Activated CD4-positive, CD25-positive, alpha-beta regulatory T cell treated with anti-CD3 and anti-CD28 coated beads, Interleukin-2, amount 50 U/mL, for 24 hours (primary cell): ENCODE measurements at places on chromosomes 13 and 19.

GRCh38 chr13:103164251-103164650 is 98.0 kb upstream of the SLC10A2 start:
- no peak for ATAC-seq

GRCh38 chr13:30753030-30753616 is 17.8 kb downstream of the ALOX5AP start:
- ATAC-seq, result no peak

DNA sequence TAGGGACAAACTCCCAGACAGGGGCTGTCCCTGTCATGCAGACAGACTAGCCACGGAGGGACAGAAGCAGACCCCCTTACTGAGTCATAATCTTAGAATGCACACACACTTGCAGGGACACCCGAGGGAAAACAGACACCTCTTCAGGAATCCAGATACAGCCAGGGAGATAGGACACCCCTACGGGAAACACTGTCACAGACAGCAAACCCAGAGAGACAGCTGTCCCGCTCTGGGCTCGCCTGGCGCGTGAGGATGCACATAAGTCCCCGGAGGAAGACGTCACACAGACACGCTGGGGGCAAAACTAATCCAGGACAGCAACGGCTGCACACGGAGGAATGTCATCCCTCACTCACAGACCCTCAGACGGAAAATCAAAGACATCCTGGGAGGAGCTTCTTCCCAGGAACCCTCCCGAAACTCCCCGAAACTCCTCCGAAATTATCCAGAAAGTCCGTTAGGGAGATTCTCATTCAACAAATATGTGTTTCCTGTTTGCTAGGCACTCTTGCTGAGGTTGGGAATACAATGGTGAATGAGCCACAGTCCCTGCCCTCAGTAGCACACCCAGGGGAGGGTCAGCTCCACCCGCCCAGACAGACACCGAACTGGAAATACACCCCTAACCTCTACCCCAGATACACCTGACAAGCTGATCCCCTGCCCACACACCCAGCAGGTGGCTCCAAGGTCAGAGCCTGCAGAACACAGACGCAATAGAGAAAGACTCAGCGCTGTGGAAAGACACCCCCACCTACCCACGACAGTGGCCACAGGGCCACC is 15.2 kb upstream of the TOMM40 start:
- ATAC-seq, result no peak

DNA sequence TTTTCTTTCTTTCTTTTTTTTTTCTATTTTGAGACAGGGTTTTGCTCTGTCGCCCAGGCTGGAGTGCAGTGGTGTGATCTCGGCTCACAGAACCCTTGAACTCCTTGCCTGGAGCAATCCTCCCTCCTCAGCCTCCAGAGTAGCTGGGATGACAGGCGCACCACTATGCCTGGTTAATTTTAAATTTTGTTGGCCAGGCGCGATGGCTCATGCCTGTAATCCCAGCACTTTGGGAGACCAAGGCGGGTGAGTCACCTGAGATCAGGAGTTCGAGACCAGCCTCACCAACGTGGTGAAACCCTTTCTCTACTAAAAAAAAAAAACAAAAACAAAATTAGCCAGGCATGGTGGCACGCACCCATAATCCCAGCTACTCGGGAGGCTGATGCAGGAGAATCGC is 8.7 kb upstream of the SBNO2 start:
- no peak for ATAC-seq

- no peak for ATAC-seq
Measured at GRCh38 chr19:5950741-5951140, 27.2 kb downstream of the RANBP3 start.

- peak; percentile 22 for ATAC-seq
Measured at GRCh38 chr19:9917321-9917720, 19.0 kb downstream of the OLFM2 start.

- peak; percentile 57 for ATAC-seq
Measured at GRCh38 chr19:34254698-34255432, 511 bp downstream of the GARRE1 start.

DNA sequence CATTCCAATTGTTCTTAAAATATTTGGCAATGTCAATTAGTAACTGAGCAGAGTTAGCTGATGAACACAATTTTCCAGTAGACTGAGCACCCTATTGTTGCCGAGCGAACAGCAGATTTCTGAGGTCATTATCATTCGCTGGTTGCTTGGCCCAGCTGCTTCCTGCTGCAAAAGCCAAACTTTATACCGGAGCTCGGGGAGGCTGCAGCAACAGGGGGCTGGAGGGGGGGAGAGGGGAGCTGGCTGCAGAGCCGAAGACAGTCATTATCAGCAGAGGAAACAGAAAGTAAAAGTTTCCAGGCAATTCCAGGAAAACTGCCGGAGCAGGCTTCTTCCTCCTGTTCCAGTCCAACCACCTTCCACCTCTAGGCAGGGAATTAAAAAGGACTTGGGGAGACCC is 77.9 kb downstream of the ZNF536 start:
- no peak for ATAC-seq

- ATAC-seq, result peak; percentile 80
Measured at GRCh38 chr19:3665681-3666544, 34.4 kb downstream of the PIP5K1C start.

DNA sequence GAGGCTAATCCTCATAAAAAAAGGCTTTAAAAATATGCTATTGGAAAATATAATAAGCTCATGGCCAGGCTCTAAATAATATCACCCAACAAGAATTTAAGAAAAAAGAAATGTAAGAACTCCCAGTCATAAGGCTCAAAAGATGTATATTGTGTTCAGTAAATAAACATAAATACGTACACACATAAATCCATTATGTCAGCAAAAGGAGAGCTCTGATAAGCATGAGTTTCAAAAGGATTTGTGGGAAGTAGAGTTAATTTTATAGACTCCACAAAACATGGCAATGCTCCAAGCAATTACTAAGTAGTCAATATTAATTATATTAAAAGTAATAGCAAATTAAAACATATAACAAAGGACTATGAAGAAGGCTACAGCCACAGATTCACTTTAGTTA is 37.3 kb upstream of the TRPC4 start:
- no peak for ATAC-seq

- no peak for ATAC-seq
Measured at GRCh38 chr13:110913322-110914080, 1.4 kb downstream of the ANKRD10 start.

- ATAC-seq, result peak; percentile 74
Measured at GRCh38 chr13:98910501-98910951, 67.3 kb downstream of the DOCK9 start.

- ATAC-seq, result no peak
Measured at GRCh38 chr13:43356567-43356966, 333.2 kb downstream of the DNAJC15 start.

- no peak for ATAC-seq
Measured at GRCh38 chr19:48458016-48458415, 2.6 kb downstream of the KCNJ14 start.

GRCh38 chr19:17160908-17161307 is 54.2 kb upstream of the USE1 start:
- ATAC-seq, result no peak

DNA sequence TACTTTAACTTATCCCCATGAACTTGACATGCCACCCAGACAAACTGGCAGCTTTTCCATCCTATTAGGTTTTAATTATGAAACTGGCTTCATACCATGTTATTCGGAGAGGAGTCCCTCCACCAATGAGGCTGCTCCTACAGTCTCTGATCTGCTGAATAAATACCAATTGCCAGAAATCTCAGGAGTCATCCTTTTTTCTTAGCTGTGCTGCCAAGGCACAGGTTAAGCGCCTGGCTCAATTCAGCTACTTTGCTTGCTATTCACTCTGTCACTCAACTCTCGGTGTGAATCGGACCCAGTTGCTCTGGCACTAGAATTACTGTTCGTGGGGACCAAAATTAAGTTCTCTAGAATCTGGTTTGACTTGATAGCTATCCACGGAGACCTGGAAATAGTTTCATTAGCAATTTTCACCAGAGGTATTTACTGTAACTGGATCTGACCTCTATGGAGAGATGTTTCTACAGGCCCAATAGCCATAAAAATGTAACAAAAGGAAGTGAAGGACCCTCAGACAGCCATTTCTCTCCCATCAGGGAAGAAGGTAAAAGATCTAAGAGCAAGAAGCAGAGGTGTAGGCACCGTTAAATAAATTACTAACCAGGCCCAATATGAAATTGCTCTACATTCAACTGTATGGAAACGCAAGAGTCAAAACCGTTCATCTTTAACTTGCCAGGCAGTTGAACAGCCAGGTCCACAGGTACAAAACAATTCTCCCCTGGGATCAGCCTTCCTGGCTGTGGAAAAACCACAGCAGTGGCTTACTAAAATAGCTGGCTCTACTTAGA is 5.4 kb downstream of the ZC3H4 start:
- no peak for ATAC-seq

- no peak for ATAC-seq
Measured at GRCh38 chr13:31895691-31896090, 135.9 kb upstream of the FRY start.

GRCh38 chr19:726993-727956 is 18.5 kb downstream of the PALM start:
- no peak for ATAC-seq

- no peak for ATAC-seq
Measured at GRCh38 chr19:47417746-47418691, 1.3 kb downstream of the MEIS3 start.

DNA sequence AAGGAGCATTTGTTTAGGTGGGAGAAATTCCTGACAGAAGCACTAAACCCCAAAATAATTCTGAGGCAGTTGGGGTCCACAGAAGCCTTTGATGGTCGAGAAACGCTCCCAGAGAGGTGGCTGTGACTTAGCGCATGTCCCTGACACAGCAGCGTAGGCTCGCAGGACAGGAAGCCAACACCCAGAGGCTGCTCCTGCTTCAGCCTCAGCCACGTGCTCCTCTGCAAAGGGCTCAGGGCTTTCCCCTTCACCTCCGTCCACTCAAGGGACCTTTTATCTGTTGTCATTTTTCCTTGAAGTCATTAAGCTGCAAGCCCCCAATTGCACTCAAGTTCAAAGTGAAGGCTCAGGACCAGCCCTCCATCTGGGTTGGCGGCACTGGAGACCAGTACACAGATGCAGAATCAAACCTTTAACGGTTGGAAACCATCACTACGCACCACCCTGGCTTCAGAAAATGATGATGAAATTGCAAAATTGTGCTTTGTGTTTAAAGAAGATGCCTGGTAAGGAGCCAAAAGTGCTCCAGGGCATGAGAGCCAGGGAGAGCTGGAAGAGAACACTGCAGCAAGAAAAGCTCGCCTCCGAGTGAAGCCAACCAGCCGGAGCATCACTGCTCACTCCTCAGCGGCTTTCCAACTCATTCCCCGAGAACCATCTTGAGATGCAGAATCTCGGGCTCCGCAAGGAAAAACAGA is 219.6 kb downstream of the RAP2A start:
- no peak for ATAC-seq

DNA sequence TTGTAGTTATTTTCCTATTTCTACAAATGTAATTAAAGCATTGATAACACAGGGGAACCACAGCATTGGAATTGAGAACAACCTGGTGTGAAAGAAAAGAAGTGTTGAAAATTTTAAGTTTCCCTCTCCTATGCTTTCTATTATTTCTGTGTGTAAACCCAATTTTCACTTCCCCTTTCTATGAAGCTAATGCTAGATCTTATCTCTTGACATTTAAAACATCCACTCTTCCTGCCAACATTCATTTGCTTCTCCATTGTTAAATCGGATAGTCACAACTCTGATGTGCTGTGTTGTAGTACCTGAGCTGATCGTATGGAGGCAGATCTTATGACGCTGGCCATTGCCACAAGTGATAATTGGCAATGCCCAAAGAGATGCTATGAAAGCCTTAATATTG is 203.0 kb downstream of the ITGBL1 start:
- ATAC-seq, result no peak

DNA sequence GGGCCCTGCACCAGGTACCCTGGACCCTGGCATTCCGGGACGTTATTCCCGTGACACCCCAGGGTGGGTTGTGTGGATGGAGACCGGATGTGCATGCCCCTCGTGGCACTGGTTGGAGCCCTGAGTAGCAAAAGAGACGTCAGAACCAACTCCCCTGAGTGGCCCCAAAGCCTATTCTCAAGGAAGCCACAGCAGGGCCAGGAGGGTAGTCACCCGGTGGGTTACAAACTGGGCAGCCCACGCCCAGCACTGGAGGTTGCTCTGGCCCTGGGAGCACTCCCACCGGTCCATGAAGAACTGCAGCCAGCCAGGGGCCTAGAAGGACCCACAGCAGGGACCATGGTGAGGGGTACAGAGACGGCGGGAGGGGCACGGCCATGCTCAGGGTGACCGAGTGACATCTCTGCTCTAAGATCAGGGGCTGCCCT is 7.5 kb downstream of the KLF16 start:
- ATAC-seq, result peak; percentile 30

- no peak for ATAC-seq
Measured at GRCh38 chr13:113882267-113882630, 18.4 kb upstream of the GAS6 start.

DNA sequence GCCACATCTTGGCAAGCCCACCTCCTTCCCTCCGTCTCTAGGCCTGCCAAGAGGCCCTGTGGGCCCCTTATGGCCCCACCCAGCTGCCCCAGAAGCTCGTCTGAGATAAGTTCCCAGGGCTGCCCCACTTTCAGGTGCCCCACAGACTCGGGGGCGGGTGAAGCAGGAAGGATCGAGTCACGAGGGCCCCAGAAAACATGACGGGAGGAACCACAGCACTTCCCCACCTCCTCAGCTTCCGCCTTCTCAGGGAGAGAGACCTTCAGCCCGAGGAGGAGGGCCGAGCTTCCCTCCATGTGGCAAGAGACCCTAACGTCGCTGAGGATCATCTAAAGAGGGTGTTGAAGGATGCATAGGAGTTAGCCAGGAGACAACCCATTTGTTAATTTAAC is 4.5 kb upstream of the IL12RB1 start:
- ATAC-seq, result peak; percentile 74

- ATAC-seq, result no peak
Measured at GRCh38 chr13:110305949-110306339, 1.0 kb downstream of the COL4A1 start.

DNA sequence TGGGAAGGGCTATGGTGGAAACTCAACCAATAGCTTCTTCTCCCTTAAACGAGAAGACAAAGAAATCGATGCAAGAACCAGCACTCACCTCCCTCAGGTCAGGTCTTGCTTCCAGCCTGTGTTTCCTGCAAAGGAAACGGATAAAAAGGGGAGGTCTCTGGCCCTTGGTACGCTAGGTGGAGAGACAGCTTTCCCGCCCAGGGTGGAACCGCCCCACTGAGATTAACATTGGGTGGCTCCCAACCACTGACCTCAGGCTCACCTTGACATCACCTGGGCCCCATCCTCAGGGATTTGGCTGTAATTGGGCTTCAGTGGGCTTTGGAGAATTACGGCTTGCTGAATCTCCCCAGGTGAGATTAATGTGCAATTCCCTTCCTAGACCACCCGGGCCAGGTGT is at the start of gene NLRP7:
TSS of gene NLRP7 (minus strand) at position 150 of the 400 bp plus-strand sequence.
- ATAC-seq, result no peak

- ATAC-seq, result peak; percentile 74
Measured at GRCh38 chr13:113493315-113493951, 2.9 kb upstream of the DCUN1D2 start.

DNA sequence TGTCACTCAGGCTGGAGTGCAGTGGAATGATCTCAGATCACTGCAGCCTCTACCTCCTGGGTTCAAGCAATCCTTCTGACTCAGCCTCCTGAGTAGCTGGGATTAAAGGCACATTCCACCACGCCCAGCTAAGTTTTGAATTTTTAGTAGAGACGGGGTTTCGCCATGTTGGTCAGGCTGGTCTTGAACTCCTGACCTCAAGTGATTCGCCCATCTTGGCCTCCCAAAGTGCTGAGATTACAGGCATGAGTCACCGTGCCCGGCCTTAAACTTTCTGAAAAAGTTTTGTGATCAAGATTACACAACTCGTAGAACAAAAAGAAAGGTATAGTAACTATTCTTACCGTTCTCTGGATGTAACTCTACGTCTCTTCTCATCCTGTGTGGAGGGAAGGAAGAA is 21.2 kb downstream of the DNMT1 start:
- ATAC-seq, result no peak
